ENCODE measurements at places on chromosomes 3 and 15.

DNA sequence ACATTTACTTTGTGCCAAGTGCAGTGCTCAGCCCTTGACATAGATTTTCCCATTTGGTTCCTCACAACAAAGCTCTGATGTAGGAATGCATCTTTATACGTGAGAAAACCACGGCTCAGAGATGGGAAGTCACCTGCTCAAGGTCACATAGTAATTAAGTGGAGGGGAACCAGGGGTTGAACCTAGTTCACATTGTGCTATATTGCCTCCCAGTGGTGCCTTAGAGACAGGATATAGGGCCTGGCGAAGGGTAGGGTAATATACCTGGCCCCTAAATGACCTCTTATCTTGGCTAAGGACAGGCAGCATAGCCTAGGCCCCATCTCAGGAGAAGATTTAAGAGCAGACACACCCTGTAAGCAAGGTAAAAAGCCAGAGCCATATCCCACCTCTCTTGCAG lies 71.5 kb downstream of the FOXP1 start:
- DNase-seq, result peak; percentile 20

DNA sequence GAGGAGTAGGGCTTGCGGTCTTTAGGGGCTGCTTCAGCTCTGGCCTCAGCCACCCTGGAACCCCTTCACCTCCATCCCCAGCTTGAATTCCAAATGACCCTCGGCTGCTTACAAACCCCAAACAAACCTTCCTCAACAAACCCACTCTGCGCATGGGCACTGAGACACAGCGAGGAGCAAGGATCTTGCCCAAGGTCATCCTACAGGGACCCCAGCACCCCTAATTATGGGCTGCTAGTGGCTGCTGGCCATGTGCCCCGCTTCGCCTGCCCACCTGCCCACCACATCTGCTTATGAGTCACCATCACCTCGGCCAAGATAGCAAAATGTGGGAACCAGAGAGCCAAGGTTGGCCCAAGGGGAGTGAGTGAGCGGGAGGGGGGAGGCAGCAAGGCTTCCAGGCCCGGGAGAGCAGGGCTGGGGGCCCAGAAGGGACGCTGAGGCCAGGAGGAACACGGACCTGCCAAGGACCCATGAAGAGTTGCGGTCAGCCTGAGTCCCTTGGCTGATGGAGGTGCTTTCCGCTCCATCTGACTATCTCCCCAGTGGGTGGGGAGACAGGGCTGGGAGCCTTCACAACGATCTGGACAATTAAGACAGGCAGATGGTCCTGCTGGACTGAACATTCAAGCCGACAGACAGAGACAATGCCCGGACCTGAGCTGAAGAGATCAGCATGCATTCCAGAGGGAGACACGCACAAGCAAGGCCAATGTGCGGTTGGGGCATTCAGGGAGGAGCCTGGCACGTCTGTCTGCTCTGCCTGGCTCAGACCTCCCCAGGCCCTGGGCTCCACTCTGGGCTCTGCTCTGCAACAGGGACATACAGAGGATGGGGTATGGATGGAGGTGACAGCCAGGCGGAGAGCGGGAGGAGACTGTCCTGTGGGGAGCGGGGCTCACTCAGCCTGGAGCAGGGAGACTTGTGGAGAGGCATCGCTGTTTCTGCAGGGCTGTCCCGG lies 10.8 kb upstream of the GRIP2 start:
- no peak for DNase-seq

DNA sequence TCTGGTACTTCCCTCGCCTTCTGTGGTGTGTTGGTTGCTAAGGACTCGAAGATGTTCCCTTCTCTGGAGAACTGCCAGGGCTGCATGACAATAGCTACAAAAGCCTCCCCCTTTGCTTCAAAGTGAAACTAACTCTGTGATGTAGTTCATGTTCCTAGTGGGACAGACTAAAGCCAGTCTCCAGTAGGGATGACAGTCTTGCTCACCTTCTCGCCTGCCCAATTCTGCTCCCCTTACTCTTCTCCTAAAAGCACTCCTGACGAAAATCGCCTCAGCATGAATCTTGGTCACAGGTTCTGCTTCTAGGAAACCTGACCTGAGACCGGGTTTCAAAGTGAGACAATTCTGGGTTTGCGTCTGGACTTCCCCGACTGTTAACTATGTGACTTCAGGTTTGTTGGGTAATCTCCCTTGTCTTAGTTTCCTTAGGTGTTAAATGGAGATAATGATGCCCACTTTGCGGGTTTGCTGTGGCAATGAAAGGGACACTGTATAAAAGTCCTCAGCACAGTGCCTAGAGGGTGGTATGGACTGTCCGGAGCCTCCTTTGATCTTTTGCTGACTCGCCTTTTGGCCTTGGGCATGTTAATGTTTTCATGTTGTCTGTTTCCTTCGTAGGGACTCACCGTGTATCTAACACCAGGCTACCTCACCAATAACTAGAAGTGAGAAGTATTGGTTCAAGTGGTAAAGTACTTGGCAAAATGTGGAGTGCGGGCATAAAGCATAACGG lies 24.9 kb upstream of the THRB start:
- no peak for DNase-seq

DNA sequence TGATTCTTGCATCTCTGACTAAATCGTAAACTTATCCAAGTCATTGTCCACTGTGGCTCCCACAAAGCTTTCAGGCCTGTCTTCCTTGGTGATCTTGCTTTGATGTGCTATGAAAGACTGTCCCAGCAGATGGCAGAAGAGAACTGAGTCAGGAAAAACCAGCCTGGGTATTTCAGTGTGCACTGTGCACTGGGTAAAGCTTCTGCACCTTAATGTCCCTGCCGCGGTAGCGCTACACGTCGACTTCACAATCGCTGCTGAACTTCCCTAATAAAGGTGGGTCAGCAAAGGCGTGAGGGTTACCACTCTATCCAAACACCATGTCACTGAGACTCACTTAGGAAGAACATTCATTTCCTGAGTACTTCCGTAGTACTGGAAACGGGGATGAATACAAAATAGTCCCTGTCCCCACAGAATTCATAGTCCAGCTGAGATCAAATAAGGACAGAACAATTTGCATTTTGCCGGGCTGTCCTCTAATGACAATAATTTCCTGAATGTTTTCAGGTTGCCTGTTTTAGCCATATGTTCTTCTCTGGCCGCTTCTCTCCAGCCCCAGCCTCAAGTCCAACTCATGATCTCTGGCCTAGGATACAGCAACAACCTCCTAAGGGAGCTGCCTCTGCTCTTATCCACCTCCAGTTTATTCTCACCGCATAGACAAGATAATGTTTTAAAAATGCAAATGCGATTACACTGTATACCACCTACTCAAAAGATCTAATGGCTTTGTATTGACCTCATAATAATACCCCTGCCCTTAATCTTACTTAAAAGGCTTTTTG lies 83.6 kb upstream of the AKAP13 start:
- peak; percentile 18 for DNase-seq

GRCh38 chr3:186636536-186636935 lies 3.7 kb upstream of the FETUB start:
- no peak for DNase-seq

DNA sequence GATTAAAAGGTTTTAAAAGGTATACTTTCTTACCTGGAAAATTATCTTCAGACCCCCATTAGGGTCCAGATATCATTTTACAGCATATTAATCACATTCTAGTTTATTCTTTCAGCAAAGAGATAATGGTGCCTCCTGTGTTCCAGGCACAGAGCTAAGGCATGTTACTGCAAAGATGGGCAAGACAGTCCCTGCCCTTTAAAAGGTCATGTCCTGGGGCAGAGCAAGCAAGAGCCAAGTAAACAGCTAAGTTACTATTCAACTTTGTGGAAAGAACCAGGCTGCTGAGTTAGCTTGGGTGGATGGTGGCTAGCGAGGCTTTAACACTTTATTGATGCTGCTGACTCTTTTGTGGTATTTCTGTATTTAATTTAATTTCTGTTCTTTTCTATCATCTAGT lies 75.0 kb downstream of the LRRC28 start:
- no peak for DNase-seq

DNA sequence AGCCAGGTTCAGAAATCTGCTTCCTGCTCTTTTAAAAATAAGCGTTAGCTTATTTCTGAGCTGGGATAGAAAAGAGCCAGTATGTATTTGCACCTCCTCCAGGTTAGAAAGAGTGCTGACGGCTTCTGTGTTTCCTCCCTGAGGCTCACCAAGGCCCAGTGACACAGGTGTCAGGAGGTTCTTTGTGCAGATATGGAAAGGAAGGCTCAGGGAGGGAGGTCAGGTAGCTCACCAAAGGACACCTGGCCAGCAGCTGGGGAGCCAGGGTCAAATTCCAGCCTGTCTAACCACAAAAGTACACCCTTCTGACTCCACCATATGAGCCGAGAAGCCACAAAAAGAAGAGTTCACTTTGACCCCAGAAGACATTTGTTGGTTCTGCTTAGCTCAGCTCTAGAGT lies 201.0 kb upstream of the WNT5A start:
- no peak for DNase-seq

DNA sequence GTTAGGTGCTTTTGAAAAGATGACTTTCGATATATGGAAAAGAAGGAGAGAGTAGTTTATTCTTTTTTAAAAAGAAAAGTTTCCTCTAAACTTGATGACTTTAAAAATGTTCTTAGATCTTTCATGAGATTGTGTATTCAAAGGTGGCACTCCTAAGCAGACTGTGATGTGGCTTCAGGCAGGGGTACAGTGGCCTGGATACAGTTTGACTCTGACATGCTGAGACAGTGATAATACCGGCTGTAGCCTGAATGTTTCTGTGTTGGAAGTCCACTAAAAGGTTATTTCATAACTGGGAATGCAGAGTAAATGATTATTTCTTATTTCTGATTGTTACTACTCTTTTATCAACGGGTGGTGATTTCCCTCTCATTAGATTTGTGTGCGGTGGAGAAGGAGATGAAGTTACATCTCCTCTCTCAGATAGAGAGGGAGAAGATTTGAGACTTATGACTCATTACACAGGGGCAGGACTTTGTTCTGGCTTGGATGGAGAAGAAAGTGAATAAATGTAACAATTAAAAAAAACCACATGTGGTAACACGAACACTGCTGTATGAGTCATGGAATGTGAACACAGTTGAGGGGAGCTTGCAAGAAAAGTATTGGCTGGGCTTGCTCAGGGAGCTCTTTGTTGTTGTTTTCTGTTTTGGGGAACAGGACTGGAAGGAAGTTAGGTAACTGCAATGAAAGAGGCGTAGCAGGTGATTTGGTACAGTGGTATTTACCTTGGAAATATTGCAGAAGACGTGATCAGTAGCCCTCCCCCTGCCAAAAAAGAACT lies 21.6 kb downstream of the SPTSSB start:
- no peak for DNase-seq

GRCh38 chr3:12294885-12295580 lies 6.2 kb downstream of the PPARG start:
- no peak for DNase-seq

- DNase-seq, result no peak
These were observed 110.1 kb upstream of the TGFBR2 start for GRCh38 chr3:30496066-30496966.

DNA sequence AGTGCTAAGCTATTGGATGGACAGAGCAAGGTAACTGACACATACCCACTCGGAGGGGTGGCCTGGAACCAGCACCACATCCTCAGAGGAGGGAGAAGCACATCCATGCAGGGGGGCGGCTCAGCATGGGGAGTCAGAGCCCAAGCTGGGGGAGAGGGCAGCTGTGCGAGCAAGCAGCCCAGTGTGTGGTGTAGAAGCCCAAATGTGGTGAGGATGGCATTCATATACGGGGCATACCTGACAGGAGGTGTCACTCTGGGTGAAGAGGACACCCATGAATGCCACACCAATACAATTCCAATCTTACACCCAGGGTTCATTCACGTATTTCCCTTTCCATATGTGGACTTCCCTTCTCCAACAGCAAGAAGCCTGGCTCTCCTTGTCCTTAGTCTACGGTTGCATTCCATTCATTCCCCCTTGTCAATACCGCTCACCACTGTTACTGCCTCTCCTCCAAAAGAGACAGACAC lies 58.7 kb upstream of the ACAN start:
- no peak for DNase-seq

DNA sequence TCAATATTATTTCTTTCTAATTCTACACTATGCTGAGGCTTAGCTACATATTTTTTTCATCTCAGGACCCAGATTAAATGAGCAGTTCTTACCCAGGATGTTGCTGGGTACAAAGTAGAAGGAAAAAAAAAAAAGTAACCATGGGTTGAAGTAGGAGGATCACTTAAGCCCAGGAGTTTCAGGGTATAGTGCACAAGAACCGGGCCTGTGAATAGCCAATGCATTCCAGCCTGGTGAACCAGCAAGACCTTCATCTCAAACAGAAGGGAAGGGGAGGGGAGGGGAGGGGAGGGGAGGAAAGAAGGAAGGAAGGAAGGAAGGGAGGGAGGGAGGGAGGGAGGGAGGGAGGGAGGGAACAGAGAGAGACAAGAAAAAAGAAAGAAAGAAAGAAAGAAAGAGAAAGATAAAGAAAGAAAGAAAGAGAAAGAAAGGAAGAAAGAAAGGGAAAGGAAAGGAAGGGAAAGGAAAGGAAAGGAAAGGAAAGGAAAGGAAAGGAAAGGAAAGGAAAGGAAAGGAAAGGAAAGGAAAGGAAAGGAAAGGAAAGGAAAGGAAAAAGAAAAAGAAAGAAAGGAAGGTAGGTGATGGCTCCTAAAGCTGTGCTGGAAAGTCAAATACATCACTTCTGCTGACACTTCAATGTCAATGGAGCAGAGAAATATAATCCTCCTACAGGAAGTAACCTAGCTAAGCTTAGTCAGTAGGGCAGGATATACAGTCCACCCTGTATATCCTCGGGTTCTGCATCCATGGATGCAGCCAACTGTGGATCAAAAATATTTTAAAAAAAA lies 206.8 kb upstream of the TGFBR2 start:
- no peak for DNase-seq

GRCh38 chr15:89098281-89098680 lies 10.0 kb downstream of the ABHD2 start:
- DNase-seq, result no peak

DNA sequence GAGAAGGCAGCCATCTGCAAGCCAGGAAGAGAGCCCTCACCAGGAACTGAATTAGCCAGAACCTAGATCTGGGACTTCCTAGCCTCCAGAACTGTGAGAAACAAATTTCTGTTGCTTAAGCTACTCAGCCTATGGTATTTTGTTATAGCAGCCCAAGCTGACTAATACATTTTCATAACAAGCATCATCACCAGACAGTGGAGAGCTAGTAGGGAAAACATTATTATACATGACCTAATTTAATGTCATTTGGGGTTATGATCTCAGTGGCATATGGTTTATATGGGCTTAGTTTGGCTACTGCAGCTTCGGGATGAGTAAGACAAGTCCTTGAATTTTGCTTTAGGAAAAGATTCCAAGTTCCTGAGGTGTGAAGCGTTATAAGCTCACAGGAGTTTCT lies 35.6 kb downstream of the LNP1 start:
- DNase-seq, result no peak
